ENCODE measurements at places on chromosomes 13 and 19. TPM values are rescaled to one million over a fixed set of nuclear protein-coding genes. Genes with fewer than 3 reads are reported as not detected.

- no peak for DNase-seq
Observed at GRCh38 chr13:112720251-112720650, 30.4 kb downstream of the ATP11A start.

GRCh38 chr19:41796362-41796761 lies at the start of gene CEACAM3:
CEACAM3 (plus strand) TSS chr19:41796587; CDS start chr19:41796678, 91 bp downstream.
- no peak for DNase-seq

- no peak for DNase-seq
Observed at GRCh38 chr13:23021906-23022305, 158.9 kb upstream of the SGCG start.

The GZMM gene
- 0.84 TPM for total RNA-seq

GRCh38 chr19:7099597-7099921 lies 30.1 kb downstream of the ZNF557 start:
- no peak for DNase-seq

The LGALS7B gene
- total RNA-seq = not detected

DNA sequence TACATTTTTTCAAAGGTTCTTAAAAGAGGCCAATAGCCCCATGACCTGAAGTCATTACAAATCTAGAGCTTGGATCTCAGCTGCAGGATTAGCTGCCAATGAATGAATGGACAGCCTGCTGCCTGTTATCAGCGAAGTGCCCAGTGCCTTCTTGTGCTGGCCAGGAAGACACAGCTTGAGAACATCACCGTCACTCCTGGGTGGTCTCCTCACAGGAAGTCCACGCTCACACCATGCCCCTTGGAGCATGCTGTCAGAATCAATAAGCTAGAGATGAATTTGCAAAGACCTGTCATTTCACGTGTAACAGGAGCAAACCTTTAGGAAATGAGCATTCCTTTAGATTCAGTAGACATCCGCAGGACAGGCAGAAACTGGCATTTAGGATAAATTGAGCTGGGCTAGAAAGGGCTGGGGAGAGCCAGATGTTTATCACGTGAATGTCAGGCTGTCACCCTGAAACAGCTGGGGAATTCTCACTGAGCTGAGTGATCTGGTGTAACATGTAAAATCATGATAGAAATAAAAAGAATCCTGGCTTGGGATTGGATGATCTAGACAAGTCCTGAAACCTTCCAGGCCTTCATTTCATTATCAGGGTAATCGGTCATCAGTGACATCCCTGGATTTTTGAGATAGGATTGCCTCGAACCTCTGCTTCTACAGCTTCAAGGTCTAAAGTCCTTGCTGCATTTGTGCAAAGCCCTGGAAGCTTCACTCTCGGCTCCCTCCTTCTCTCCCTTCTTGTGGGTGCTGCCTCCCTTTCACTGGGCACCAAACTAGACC lies 49.9 kb upstream of the MEDAG start:
- no peak for DNase-seq

The PGLYRP2 gene
- total RNA-seq = 0.17 TPM

- no peak for DNase-seq
Observed at GRCh38 chr13:40189426-40189825, 477.0 kb downstream of the FOXO1 start.

- DNase-seq = peak; percentile 39
Observed at GRCh38 chr19:290372-291005, 714 bp downstream of the PLPP2 start.

GRCh38 chr13:46373623-46374022 lies 13.4 kb downstream of the RUBCNL start:
- no peak for DNase-seq

GRCh38 chr19:7840629-7841028 lies 10.6 kb downstream of the EVI5L start:
- DNase-seq = no peak

GRCh38 chr19:48319647-48320541 lies 5.5 kb upstream of the EMP3 start:
- DNase-seq = peak; percentile 78

The PSG6 gene
- 0.89 TPM for total RNA-seq

The KIR2DL4 gene
- total RNA-seq = not detected

GRCh38 chr13:92896842-92897241 lies 329.8 kb upstream of the GPC6 start:
- no peak for DNase-seq

The N4BP2L1 gene
- 2.1 TPM for total RNA-seq

All from M059J (cell line).